ENCODE measurements at places on chromosomes 12 and 14.

DNA sequence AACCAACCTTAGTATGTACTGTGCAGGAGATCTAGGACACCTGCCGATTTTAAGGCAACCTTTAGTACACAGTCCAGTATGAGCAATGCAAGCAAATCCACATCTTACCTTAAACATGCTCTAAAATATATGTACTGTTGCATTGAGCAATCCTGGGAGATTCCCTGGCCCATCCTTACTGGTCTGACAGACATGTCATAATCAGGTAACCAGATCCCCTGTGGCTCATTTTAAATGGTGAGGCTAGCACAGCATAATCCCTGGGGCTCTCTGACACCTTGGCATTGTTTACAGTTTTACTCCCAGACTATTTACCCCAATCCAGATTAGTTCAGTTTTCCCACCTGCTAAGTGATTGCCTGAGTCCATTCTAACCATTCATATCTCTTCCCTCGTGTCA, 15.1 kb downstream of the BMAL2 start:
- DNase-seq = no peak

GRCh38 chr12:51593021-51593420, 2.0 kb downstream of the SCN8A start:
- no peak for DNase-seq

DNA sequence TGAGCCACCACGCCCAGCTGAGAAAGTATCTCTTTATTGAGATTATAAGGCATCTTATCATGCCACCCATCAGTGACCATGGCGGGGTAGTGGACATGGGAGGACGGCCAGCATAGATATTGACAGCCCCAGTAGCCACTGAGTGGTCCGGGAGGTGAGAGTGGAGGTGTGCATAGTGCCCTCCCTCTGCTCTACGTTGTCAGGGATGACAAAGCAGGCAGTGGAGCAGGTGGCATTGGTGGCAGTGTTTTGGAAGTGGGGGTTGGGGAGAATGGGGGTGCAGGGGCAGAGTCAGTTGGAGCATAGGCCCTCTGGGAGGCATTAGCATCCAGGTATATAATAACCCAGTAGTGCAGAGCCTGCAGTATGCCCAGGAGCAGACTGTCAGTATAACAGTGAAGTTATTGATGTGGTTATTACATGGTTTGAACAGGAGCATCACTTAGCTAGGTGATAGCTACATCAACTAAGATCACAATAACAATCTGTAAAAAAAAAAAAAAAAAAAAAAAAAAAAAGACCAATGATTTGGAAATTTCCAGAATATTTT, 41.1 kb downstream of the GNG2 start:
- DNase-seq = no peak

DNA sequence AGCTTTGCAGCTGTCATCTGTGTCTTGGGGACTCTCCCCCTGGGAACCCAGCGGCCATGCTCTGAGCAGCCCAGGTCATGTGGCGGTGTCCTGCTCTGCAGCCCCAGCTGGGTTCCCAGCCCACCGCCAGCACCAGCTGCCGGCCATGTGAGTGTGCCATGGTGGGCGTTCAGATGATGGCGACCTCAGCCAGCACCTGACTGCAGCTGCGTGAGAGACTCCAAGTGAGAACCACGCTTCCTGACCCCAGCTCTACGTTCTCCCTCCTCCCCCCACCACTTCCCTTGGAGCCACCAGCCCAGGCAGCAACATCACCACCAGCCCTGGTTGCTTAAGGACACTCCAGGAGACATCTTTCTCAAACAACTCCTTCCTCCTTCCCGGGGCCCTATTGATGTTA, 68.8 kb downstream of the SLC24A4 start:
- no peak for DNase-seq

- DNase-seq = no peak
Observed at GRCh38 chr12:79887890-79888289, 47.0 kb downstream of the PPP1R12A start.

Data from keratinocyte (primary cell).